ENCODE measurements at places on chromosomes 16 and 17. TPM values are rescaled to one million over a fixed set of nuclear protein-coding genes. Genes with fewer than 3 reads are reported as not detected.

Gene ZG16
- total RNA-seq: not detected

DNA sequence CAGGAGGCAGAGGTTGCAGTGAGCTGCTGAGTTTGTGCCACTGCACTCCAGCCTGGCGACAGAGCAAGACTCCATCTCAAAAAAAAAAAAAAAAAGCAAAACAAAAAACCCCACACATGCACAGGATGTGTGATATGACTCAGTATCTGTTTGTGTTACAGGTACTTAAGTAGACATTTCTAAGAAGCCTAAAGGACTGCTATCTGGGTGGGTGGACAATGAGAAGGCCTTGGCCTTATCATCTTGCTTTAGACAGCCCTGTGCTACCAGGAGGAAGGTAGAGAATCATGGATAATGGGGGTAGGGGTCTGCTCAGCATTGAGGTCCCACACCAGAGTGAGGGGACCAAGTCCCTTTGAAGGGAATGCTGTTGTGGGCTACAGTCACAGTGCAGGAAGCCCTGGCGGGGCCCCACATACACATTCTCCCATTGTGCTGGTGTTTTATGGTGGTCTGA lies 26.7 kb downstream of the PLD6 start:
- DNase-seq: peak; percentile 31

GRCh38 chr16:50269061-50269705 lies 2.8 kb downstream of the ADCY7 start:
- DNase-seq: no peak

DNA sequence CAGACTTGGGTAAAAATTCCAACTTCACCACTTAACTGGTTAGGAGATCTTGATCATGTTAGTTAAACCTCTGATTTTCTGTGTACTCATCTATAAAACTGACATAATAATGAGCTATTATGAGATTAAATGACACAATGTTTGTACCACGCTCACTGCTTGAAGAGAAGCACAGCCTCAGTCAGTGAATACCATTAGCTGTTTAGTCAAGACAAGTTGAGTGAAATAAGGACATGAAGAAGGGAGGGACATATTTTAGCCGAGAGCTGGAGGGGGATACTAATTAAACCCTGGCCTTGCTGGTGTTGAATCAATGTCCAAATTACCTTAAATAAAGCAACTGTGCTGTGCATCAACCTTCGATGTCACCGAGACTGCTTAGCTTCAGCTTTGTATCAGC lies 105.1 kb upstream of the TOX3 start:
- no peak for DNase-seq

DNA sequence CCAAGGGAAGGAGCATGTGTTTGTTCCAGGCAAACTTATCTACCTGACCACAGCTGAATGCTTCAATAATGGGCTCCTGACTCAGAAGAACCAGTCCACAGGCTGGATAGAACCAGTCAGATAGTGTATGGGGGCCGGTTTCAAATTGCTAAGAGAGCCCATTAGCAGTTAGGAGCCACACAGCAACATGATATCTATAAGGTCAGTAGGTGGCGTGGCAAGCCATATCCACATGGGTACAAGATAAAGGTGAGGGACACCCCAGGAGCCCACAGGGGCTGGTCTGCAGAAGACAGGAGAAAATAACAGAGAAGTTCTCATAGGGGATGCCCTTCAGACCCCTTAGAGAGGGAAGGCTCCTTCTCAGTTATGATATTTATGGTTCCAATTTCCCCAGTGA lies 31.6 kb upstream of the CDRT15 start:
- DNase-seq: no peak

GRCh38 chr16:4506450-4506849 lies 30.3 kb downstream of the HMOX2 start:
- DNase-seq: peak; percentile 82

All from IMR-90 (cell line).